H1 (cell line): ENCODE measurements at places on chromosomes 3 and 15. TPM values are rescaled to one million over a fixed set of nuclear protein-coding genes. Genes with fewer than 3 reads are reported as not detected.

GRCh38 chr3:158167737-158168557 lies 58.1 kb downstream of the RSRC1 start:
- H3K27ac ChIP-seq: no peak overlapping the region
- H3K4me3 ChIP-seq: no peak overlapping the region
- H3K36me3 ChIP-seq: no peaks in the 10 kb centered on the region
- no peaks in the 10 kb centered on the region for H3K4me1 ChIP-seq

GRCh38 chr3:188417766-188418165 lies 263.8 kb downstream of the LPP start:
- H3K27me3 ChIP-seq: no peaks in the 10 kb centered on the region
- no peaks in the 10 kb centered on the region for H3K36me3 ChIP-seq
- no peak overlapping the region for H3K27ac ChIP-seq
- H3K4me1 ChIP-seq: no peaks in the 10 kb centered on the region
- no peak for DNase-seq
- H3K4me3 ChIP-seq: no peak overlapping the region

DNA sequence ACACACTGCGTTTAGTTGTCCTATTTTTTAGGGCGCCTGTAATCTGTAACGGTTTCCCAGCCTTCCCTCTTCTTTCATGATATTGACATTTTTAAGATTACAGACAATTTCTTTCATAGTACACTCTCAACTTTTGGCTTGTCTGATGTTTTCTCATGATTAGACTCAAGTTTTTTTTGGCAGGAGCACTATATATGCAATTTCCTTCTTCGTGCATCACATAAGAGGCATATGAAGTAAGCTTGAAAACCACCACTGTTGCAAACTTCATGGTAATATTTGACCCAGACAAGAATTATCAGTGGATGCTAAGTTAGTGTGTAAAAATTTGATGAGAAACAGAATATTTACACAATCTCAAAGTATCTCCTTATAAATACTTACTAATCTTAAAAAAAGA lies 119.2 kb upstream of the CMC1 start:
- H3K4me3 ChIP-seq: no peak overlapping the region
- H3K27ac ChIP-seq: no peak overlapping the region
- no peaks in the 10 kb centered on the region for H3K36me3 ChIP-seq
- peaks cover 7% of the 10 kb centered on the region for H3K4me1 ChIP-seq
- no peaks in the 10 kb centered on the region for H3K27me3 ChIP-seq

Gene KLHL25
- 22.0 and 28.6 TPM in 2 replicates for polyA plus RNA-seq

Gene GPR15
- polyA plus RNA-seq: not detected in 2 replicates

Gene PGBD4
- polyA plus RNA-seq: 0.44 and 0.68 TPM in 2 replicates

Gene ARNT2
- polyA plus RNA-seq: 9.5 and 10.0 TPM in 2 replicates

- no peak overlapping the region for H3K27ac ChIP-seq
- H3K4me1 ChIP-seq: no peaks in the 10 kb centered on the region
- DNase-seq: no peak
- no peak overlapping the region for H3K4me3 ChIP-seq
Observed at GRCh38 chr3:126205717-126206655, 25.6 kb upstream of the ALDH1L1 start.
